Activated CD4-positive, alpha-beta T cell treated with anti-CD3 and anti-CD28 coated beads for 1 hour (primary cell): ENCODE measurements at places on chromosomes 4 and X.

- no peak for DNase-seq
These were observed 144.1 kb downstream of the MGST2 start for GRCh38 chr4:139809757-139810140.

DNA sequence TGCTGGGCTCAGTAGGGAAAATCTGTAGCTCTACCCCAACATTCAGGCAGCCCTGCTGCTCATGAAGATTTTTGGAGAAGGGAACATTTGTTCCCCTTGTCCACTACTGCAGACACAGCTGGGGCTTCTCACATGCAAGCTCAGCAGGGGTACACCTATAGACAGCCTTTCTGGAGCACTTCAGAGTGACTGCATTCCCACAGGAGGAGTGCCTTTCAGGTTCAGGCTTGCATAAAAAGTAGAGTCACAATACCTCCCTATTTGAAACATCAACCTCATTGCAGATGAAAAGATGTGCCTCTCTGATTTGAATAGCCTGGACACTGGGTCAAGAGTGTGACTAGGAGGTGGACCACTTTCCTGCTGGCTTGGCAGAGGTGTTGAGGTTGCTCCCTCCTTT lies 53.3 kb upstream of the NAP1L2 start:
- no peak for DNase-seq

DNA sequence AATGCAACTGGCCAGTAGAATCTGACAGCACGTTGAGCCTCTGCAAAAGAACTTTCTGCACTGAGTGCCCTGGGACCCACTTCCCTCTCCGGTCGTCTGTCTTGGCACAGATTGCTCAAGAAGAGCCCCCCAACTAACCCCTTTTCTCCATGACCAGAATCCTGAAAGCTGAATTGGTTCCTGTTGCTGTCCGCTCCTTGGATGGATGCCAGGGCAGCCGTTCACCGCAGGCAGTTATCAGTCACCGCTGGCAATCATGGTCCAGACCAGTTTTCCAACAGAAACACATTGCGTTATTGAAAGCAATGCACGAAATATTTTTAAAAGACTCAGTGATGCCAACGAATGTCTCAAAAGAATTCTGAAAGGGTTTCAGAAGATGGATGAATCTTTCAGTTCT lies 733.7 kb upstream of the FRG1 start:
- DNase-seq = no peak

GRCh38 chr4:56817840-56818491 lies 3.5 kb downstream of the SPINK2 start:
- no peak for DNase-seq

- no peak for DNase-seq
These were observed 263.3 kb upstream of the GPRIN3 start for GRCh38 chr4:89570931-89571330.

- DNase-seq = no peak
These were observed 373.4 kb downstream of the PDGFC start for GRCh38 chr4:156598138-156598681.

DNA sequence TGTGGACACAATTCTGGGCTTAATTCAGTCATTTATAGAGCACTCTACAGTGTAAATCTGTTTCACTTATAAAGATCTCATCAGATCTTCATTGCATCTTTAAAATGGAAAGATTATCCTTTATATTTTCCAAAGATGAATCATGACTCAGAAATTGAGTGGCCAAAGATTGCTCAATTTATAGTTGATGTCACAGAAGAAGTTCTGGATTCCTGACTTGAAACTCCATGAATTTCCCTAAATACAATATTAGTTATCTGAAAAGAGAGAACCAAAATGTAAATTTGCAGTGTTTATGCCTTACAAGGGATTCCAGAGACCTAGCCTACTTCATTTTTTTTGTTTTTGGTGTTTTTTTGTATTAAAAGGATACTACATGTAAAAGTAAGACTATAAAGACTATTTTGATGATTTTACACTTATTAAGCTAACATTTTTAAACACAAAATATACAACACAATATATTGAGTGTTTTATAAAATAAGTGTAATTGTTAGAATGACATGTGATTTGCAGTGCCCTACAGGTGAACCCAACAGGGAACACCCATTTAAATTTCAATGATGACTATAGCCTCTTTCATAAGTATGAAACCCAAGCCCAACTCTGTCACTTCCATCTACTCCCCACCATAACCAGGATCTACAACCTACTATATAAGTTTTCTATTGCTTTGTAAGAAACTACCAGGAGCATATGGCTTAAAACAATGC lies 183.5 kb downstream of the PCDH7 start:
- DNase-seq = no peak
